ENCODE measurements at places on chromosomes 2 and 18.

DNA sequence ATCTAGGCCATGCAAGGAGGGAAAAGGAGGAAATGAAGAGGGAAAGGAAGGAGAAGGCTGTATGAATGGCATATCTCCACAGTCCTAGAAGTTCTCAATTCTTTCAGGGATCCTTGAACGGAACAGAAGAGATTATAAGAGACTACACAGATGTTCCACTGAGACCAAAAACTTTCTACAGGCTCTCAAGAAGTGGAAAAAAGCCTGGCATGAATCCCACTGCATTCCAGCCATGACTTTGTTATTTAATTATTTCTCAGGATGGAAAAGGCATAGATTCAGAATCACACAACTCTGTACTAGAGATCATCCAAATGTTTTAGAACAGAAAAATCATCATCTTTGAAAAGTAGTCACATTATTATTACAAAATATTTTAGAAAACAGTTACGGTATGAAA lies 131.7 kb upstream of the CDH20 start:
- no peak for DNase-seq

DNA sequence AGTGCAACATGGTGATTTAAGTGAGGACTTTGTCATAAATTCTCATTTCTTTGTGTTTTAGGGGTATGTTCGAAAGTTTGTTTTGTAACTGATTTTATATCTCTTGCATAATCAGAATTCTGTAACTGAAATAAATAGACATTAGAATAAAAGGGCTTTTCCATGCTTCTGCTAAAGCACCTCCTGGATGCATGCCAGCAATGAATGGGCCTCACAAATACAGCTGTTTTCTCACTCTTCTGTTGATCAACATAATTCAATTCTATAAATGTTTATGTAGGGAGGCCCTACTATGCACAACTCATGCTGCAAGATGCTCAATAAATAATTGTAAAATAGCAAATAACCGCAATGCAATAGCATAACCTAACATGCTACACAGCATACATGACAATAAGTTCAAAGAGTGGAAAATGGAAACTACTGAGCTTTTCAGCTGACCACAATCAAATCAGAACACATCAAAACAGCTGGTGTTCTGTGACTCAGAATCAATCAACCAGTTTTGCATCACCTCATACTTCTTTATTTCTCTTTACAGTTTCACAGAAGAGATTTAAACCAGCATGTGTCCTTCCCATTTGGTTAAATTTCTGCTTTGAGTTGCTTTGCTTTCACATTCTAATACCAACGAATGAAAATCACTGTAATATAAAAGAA lies 11.0 kb downstream of the CDH7 start:
- DNase-seq = no peak

DNA sequence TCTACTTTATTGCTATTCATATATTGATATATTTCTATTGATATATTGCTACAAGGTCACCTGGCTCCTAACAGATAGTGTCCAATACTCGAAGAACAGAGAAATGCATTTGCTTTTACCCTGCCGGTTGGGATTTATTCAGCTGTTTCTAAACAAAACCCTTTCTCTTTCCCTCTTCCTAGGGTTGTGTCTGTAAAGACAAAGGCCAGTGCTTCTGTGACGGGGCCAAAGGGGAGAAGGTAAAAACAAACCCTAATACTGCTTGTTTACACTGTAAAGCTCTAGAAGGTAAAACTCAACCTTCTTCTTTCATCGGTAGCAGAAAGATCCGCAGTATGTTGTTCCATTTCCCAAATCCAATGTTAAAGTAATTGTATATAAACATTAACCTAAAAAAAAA lies 73.4 kb downstream of the COL4A3 start:
- DNase-seq = no peak

DNA sequence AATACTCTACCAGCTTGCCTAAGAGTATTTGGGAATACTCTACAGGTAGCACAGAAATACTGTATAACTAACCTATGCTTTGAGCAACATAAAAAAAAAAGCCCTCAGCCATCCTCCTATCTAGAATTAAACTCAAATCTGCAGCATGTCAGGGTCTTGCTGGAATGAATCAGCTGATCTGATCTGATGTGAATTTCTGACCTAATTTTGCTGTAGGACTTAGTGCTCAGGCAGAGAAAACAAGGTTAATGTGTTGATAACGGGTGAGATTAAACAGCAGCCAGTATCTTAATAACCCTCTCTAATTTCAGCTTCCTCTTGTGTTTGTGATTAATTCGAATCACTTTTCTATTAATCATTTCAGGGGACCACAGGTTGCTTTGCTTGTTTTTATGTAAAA lies 16.3 kb downstream of the NYAP2 start:
- no peak for DNase-seq

GRCh38 chr2:160252278-160252887 lies 52.3 kb upstream of the ITGB6 start:
- peak; percentile 61 for DNase-seq

- no peak for DNase-seq
Observed at GRCh38 chr18:73509460-73509859, 638.2 kb downstream of the FBXO15 start.

- DNase-seq = no peak
Observed at GRCh38 chr2:111251711-111252110, 131.0 kb downstream of the BCL2L11 start.

DNA sequence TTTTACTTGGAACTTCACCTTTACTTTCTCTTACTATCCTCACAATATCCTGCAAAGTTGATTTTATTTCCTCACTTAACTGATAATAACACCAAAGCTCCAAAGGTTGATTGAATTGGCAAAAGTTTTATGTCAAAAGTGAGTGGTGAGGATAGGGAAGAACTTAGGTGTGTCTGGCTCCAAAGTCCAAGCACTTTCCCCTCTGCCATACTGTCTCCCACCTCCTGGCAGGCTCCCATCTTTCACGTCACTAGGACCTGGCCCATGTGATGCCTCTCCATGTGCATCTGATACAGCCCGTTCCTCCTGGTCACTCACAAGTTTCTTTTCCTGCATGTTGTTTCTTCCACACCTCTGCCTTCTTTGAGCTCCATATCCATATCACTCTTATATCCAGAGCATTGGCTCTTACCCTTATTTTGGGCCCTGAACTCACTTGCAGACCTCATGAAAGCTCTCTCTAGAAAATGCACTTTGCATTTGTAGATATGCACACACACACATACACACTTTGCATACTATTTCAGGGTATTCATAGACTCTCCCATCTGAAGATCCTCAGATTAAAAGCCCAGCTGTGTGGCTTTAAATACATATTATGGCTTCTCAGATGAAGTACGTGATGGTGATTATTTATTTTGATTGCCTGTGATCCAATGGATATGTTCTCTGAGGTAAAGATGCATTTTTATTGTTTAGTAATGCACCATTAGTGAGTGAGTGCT lies 12.3 kb downstream of the MEP1B start:
- DNase-seq = no peak

DNA sequence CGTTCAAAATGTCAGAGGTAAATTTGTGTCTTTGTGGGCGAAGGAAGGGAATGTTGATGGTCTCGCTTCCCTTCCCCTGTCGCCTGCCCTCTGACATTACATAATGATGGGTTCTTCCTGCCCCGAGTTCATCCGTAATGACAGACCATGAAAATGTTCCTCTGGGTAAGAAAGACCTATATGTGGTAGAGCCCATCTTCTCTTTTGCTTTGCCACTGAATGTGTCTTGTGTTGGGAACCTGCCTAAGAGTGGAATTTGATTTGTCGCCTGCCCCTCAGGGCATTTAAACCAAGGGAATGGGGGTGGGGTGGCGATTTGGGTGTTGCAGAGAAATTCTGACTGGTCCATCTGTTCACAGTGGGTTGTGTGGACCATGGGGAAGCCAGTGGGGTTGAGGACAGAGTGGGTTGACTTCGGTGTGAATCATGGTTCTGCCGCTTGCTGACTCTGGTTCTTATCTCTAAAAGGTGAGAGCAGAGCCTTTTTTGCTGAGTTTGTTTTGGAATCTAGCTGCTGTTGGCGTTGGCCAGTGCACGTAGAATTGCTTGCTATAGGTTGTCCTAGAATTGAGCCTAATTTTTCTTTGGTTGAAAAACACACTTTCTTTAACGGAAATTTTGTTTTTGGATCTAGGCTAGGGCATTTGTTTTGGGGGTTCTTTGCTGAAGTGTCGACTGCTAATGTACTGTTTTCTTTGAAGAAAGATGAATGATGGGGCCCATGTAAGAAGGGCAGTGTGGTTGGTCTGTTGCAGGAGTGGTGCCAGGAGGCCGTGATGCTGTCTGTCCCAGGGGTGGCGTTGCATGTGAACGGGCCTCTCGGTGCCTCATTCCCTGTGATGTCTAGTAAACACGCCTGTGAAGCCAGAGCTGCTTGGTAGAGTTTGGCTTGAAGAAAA lies 1.3 kb downstream of the INPP4A start:
- DNase-seq = peak; percentile 41

DNA sequence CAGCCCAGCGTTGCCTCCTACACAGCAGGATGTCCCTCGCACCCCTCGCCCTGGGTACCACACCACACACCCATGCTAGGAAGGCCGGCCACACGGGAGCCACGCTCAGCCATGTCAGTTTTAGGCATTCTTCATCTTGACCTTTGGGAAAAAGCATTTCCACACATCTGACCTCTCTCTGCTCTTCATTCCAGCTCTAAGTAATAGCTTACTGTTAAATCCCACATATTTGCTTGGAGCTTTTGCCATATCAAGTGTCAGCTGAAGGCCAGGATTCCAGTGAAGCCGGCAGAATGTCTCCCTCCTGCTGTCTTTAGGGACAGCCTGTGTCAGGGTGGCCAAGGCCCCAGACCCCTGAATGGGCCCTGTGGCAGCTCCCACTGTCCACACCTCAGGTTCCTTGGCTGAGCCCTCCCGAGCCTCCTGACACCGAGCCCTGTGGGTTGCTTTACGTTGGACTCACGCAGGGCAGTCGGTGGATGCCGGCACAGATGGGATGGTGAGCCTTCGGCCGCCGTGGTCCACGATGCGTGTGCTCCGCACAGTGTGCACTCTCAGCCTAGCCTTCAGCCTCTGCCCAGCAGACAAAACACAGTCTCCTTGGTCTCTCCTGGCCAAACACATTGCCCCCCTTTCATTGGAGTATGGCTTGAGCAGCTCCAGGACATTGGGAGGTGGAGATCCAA lies 202.0 kb downstream of the SEPTIN10 start:
- DNase-seq = no peak

DNA sequence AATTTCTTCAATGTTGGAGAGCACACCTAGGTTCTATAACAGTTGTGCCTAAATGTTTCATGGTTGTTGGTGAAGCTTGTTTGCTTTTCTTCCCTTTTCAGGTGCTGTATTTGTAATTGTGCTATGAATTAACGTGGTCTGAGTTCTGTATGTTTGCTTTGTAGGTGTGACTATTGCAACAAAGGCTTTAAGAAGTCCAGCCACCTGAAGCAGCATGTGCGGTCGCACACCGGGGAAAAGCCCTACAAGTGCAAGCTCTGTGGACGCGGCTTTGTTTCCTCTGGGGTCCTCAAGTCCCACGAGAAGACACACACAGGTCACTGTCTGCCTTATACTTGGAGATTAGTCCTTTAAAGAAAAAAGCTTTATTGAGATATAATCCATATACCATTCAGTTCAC lies 91.2 kb downstream of the ZNF236 start:
- no peak for DNase-seq

GRCh38 chr2:235654103-235654813 lies 160.4 kb downstream of the AGAP1 start:
- DNase-seq = no peak

DNA sequence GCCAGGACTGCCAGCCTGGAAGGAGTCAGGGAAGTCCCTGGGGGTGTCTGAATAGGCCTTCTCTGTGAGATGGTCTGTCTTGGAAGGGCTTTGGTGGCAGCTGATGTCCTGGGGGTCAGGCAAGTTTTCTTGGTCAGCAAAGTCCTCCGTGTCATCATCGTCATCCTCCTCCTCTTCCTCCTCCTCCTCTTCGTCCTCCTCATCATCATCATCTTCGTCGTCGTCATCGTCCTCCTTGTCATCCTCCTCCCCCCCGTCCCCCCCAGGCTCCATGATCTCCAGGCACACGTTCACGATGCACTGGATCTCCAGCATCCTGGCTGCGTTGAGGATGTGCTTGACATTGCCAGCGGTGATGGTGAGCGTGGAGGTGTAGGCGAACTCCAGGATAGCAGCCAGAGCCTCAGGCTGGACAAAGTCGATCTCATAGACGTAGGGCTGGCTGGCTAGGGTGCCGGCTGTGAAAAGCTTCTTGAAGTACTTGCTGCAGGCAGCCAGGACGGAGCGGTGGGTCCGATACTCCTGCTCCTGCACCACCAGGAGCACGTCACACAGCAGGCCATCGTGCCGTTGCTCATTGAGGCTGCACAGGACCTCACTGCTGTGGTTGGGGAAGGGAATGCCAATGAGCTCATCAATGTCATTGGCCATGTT lies 110.1 kb upstream of the SMAD2 start:
- no peak for DNase-seq

- no peak for DNase-seq
Observed at GRCh38 chr18:78859686-78860085, 119.9 kb upstream of the SALL3 start.

DNA sequence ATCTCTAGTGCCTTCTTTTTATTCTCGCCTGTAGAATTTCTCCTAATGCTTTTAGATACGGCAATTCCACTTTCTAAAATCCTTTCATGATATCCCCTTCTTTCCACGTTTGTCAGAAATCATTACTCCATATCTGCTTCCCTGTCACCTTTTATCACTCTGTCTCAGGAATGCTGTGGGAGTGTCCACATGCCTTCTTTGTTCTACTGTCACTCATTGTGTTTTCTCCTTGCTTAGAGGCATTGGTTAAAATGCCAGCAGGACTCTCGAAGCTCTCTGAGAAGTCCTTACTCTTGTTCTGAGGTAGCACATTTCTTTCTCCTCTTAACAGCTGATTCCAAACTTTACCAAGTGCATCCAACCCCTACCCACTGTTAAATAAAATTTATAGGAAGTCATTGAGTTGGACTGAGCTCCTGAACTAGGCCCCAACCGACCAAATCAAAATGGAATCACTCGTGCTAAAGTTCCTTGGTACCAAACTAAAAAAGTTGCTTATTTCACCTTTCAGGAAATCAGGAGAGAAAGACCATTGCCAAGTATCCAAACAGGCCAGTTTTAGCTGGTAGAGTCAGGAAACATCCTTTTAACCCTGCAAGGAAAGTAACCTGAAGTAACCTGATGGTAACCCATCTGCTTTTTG lies 10.6 kb upstream of the GALNT5 start:
- DNase-seq = no peak

GRCh38 chr18:32674491-32674890 lies 98.3 kb downstream of the KLHL14 start:
- no peak for DNase-seq

DNA sequence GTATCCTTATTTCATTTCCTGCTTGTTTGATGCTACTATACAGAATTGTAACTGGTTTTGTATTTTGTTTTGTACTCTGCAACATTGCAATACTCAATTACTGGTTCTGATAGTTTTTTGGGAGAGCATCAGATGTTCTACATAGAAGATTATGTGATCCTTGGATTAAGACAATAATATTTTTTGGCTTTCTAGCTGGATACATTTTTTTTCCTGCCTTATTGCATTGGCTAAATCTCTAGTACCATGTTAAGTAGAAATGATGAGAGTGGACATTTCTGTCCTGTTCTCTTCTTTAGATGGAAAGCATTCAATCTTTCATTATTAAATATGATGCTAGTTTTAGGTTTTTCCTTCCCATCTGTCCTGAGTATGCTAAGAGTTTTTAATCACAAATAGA lies 523.5 kb downstream of the ARHGAP15 start:
- DNase-seq = no peak

- no peak for DNase-seq
Observed at GRCh38 chr2:51153236-51153635, 121.3 kb upstream of the NRXN1 start.

Data from CD14-positive monocyte (primary cell).